ENCODE measurements at places on chromosomes 6 and 20.

DNA sequence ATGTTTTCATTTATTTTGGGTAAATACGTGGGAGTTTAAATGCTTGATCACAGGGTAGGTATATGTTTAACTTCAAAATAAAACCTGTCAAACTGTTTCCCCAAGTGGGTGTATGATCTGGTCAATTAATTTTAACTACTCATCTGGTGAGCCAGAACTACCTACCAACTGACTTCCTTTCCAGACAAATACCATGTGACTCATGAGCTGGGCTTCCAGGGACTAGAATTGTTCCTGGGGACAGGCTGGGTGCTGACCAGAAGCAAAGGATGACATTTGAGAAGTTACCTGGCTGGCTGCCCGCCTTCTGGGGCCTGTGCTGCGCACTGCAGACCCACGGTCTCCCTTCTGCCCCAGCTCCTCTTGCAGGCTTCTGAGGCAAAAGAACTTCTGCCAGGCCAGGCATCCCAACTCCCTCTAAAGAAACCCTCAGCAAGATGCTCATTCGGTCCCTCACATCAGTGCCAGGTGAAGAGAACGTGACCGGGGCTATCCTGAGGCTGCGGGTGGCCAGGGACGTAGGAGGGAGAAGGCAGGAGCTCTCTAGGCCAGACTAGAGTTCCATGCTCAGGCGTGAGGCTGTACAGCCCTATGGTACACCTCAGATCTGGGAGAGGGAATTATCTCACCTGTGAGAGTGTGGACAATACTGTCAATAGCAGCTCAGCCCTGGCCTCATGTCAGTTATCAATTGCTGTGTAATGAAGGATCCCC, 103.6 kb downstream of the JPH2 start:
- DNase-seq = no peak

DNA sequence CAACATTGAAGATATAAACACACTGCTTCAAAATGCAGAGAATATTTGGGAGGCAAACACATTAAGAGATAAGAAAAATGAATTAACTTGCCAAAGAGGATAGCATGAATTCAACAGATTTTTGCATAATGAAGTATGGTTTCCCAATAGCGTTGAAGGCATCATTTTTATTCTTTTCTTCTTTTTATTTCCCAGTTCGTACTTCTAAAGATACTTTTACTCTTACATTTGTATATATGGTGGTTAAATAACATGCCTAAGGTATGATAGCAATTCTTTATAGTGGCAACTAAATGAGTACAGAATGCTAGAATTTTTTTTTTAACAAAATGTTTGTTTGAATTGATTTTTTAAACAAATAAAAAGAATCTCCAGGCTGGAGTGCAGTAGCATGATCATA, 473.4 kb upstream of the MARCKS start:
- no peak for DNase-seq

GRCh38 chr20:42082611-42083010, 464.4 kb upstream of the CHD6 start:
- no peak for DNase-seq

- no peak for DNase-seq
Observed at GRCh38 chr6:19159089-19159488, 678.1 kb upstream of the ID4 start.

- DNase-seq = no peak
Observed at GRCh38 chr20:57655809-57656155, 35.6 kb upstream of the ZBP1 start.

GRCh38 chr20:25584905-25585704, at the start of gene NINL:
NINL (minus strand) TSS chr20:25585531; CDS start chr20:25526587, 58,944 bp downstream.
- DNase-seq = no peak

DNA sequence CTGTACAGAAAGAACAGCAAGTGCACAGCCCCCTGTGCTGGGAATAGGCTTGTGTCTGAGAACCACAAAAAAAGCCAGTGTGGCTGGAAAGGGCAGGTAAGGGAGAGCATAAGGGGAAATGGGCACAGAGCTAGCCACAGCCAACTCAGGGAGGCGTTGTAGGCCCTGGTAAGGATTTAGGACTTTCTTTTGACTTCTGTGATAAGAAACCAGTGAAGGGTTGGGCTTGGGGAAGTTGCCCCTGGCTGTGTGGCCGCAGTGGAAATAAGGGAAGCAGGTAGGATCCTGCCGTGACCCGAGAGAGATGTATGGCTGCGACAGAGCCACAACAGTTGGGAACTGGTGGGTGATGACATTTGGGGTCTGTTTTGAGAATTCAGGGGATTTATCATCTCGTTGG, 30.0 kb upstream of the PHACTR2 start:
- DNase-seq = no peak

- no peak for DNase-seq
Observed at GRCh38 chr6:21118216-21118780, 475.3 kb upstream of the SOX4 start.

GRCh38 chr6:108581932-108582475, 21.3 kb downstream of the FOXO3 start:
- DNase-seq = no peak

DNA sequence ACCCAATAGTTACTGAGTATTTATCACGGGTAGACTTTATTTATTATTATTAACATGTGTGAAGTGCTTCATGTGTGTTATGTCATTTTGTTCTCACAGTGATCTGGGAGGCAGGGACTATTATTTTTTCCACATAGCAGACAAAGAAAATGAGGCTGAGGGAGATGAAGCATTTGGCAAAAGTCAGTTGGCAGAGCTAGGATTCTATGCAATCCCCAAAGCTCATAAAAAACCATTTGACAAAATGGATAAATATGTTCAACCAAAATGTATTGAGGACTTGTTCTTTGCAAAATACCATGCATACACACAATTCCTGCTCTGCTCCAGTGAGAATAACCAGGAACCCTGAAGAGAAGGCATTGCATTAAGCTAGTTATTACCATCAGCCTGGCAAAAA, 184.4 kb downstream of the HS3ST5 start:
- DNase-seq = no peak

- DNase-seq = no peak
Observed at GRCh38 chr6:139010674-139011073, 17.9 kb upstream of the ABRACL start.

DNA sequence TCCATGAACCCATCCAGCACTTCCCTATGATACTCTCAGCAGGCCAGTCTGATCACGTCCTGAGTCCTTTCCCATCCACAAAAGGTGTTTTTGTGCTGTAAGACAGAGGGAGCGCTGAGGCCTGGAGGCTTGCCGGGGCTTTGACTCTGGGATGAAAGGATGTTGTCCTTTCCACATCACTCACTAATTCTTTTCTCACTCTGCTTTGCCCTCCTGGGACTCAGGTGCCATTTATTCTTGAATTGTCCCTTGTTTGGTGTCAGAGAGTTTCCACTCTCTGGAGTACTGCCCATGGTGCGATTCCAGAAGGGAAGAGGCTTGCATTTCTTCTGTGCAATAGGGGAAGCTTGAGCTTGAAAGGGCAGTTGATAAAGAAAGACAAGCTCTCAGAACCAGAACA, 15.3 kb upstream of the TUBB2B start:
- DNase-seq = no peak

GRCh38 chr6:121838842-121839241, 403.4 kb downstream of the GJA1 start:
- no peak for DNase-seq

DNA sequence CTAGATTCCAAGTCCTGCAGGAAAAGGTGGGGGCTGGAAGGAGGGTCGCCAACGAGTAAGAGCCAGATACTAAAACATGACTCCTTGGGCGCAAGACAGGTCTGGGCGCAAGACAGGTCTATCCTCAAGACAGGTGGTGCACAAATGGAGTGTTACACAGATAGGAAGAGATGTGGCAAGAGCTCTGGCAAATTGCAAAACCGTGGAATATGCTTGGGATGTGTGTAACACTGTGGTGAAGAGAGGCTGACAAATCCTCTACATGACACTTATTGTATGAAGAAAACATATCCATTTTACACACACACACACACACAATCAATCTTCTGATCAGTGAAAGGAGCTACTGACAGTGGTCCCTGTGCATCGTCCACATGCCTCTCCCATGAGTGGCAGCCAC, 77.6 kb downstream of the TBC1D7 start:
- DNase-seq = no peak

DNA sequence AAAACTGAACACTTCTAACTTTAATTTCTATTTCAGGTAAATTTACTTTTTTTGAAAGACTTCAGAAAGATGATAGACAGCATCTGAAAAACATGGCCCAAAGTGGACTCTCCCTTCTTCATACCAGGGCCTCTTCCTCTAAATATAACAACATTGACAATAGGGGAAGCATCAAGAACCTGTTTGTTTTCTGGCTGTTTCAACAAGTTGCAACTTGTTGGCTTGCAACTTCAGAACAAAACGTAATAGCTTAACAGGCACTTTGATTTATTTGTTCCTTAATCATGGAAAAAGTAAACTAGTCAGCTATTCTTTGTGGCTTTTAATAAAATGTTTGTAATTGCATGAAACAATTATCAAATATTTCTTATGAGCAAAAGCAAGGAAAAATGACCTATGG, 34.3 kb downstream of the RGS17 start:
- no peak for DNase-seq

DNA sequence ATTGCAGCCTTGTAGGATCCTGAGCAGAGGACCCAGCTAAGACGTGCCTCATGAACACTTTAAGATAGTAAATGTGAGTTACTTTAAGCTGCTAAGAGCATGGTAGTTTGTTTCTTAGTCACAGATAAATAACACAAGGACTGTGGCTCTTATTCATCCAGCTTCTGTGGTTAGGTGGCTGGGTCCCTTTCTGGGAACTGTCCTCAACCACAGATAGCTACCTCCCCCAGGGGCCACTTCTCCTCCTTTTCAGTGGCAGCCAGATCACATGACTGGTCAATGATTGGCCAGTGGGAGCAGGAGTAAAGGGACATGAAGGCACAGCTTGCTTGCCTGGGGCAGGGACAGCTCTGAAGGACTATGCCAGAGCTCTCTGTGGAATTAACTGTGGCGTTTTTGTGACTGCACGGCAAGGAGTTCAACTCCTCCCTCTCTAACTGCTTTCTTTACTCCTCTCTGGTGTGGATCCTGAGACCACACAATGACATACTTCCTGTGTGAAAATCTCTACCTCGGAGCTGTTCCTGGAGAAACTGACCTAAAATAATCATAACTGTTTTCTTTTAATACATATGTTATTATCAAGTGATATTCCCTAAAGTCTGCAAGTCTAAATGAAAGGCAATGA, 76.5 kb downstream of the NRN1 start:
- DNase-seq = no peak

DNA sequence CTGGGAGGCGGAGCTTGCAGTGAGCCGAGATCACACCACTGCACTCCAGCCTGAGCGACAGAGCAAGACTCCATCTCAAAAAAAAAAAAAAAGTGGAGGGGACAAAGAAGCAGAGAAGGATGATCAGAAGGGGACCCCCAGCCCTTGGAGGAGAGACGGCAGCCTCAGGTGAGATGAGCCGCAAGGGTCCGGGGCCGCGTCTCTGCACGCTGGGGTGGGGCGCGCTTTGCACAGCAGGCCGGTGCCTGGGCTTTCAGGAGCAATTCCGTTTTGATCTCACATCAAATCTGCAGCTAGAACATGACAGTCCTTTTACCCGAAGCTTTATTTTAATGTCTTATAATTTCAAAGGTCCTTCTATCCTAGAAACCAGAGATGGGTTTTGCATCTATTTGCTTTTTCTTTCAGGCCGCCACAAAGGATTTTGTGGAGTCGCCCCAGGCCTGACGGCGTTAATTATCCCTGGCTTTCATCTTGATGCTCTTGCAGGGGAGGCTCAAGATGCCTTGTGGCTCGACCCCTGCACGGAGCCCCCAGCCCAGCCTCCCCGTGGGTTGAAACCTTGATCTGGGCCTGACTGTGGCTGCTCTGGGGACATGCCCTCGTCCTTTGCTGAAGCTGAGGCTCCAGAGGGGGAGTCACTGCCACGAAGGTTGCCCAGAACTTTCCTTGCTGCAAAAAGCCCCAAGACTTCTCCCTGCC, 17.3 kb downstream of the HRH3 start:
- DNase-seq = no peak

- DNase-seq = no peak
Observed at GRCh38 chr20:53948383-53949318, 121.7 kb downstream of the BCAS1 start.

GRCh38 chr6:9499709-9500108, 915.2 kb downstream of the TFAP2A start:
- no peak for DNase-seq

- no peak for DNase-seq
Observed at GRCh38 chr6:82588859-82589412, 225.3 kb downstream of the TPBG start.

- no peak for DNase-seq
Observed at GRCh38 chr20:32440069-32440757, 82.1 kb downstream of the ASXL1 start.

DNA sequence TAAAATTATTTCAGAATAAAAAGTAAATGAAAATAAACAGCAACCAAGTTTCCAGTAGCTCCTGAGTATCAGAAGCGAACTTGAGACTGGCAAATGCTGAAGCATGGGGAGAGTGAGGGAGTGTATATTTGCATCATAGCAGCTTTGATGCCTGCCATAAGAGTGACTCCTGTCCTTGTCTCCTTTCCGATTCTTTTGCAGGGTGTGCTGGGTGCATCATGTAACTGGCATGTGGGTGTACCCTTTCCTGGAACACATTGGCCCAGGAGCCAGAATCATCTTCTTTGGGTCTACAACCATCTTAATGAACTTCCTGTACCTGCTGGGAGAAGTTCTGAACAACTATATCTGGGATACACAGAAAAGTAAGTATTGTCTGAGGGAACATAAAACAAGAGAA, 117.4 kb downstream of the ADAT2 start:
- DNase-seq = no peak

GRCh38 chr6:128230267-128230989, 290.0 kb downstream of the PTPRK start:
- DNase-seq = no peak

GRCh38 chr20:44273231-44274215, 26.4 kb downstream of the GDAP1L1 start:
- DNase-seq = no peak

DNA sequence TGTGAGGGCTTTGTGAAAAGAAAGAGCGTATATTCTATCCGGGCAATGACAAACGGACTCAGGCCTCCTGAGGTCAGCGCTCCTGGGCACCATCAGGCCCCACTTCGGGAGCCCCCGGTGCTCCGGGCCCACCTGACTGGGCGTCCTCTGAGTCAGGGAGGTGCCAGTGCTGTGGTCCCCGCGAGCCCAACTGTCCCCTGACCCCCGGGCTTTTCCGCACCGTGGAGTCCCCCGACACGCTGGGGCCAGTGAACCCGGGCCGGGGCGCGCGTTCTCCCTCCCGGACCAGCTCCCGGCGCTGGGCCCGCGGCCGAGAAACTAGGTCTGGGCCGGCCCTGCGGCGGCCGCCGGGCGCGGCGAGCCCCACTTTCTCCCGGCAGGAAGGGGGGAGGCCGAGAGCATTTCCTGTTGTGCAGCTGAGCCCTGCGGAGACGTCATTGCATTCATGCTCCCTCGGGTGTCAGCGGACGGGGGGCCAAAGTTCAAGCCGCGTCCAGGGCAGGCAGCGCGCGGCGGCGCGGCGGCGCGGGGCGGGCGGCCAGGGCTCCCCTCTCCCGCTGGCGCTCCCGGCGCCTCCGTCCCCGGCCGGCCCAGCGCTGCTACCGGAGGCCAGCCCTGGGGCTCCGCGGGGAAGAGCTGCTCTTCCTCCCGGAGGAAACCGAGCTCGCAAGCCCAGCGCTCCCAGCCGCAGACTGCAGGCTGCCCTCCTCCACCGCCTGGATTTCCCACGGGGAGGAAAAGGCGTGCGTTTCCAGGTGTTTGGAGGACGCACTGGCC, 18.3 kb downstream of the HIVEP2 start:
- DNase-seq = no peak

- no peak for DNase-seq
Observed at GRCh38 chr20:49415668-49416044, 66.8 kb downstream of the KCNB1 start.

- no peak for DNase-seq
Observed at GRCh38 chr20:20553541-20553940, 158.9 kb downstream of the RALGAPA2 start.
